ENCODE measurements at places on chromosomes 1 and 21. TPM values are rescaled to one million over a fixed set of nuclear protein-coding genes. Genes with fewer than 3 reads are reported as not detected.

Gene FMO2
- total RNA-seq = 0.20 TPM

Gene RORC
- not detected for total RNA-seq

Gene S100A8
- not detected for total RNA-seq

Gene SIPA1L2
- 7.2 TPM for total RNA-seq

Gene ZNF593OS
- not detected for total RNA-seq

Gene ADCY10
- total RNA-seq = not detected

Gene CNIH3
- 1.8 TPM for total RNA-seq

Gene LCE1E
- total RNA-seq = not detected

Gene PWP2
- total RNA-seq = 19.4 TPM
